SHP77 treated with DMSO at 0.1 percent for 48 hours (cell line): ENCODE measurements at places on chromosomes 4 and X.

GRCh38 chrX:40062525-40063155, 35.1 kb downstream of the BCOR start:
- no peak for DNase-seq

- DNase-seq: no peak
Measured at GRCh38 chr4:48109413-48110263, 24.4 kb downstream of the TXK start.

DNA sequence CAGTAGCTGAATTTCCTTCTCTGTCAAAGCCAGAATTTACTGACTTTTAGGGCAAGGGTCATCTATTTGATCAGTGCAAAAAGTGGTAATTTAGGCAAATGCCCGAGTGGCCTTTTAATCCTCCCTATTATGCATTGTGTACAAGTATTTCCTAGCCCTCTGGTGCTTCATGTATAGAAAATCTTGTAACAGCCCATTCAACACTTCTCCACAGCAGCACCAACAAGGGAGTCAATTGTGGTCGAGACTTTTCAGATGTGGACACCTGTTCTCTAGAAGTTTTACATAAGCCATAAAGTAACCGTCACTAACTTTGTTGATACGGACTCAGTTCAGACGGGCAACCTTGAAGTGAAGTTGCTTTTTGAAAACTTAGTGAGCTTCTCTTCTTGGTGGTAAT, 50.9 kb upstream of the FHDC1 start:
- DNase-seq: no peak

DNA sequence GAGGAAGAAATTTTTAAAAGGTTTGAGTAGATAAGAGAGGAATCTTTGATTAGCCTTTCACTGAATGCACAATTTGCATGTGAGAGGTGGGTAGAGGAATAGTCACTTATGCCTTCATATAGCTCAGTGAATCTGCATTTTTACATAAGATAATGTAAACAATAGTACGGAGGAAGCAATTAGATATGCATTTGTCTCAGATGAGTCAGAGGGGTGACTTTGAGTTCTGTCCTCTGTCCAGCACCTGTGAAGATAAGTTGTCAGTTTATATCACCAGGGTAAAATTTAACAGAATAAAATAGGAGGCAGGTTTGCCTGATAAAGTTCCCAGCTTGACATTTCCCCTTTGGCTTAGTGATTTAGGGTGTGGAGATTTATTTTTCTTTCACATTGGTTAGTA, 841.9 kb downstream of the PCDH18 start:
- no peak for DNase-seq

DNA sequence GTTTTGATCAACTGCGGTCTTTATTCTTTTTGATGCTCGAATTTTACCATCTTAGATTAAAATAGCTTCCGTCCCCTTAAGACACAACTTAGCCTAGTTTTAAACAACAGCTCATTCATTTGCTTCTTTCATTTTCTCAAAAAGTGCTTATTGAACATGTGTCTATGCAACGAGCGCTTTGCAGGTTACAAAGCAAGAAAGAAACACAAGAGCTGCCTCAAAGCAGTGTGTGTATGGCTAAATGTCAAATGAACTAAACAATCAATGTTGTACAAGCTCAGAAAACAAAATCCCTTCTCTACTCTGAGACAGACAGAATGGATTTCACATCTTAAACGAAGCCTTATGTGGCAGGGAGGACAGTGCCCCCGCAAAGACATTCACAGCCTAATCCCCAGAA, 61.0 kb downstream of the EVC2 start:
- no peak for DNase-seq

- no peak for DNase-seq
Measured at GRCh38 chr4:149095811-149096210, 653.6 kb upstream of the NR3C2 start.

- DNase-seq: no peak
Measured at GRCh38 chrX:124362072-124362471, 15.7 kb downstream of the SH2D1A start.
